Right lung (tissue), 10 donors: ENCODE measurements at places on chromosomes 13 and 19.

DNA sequence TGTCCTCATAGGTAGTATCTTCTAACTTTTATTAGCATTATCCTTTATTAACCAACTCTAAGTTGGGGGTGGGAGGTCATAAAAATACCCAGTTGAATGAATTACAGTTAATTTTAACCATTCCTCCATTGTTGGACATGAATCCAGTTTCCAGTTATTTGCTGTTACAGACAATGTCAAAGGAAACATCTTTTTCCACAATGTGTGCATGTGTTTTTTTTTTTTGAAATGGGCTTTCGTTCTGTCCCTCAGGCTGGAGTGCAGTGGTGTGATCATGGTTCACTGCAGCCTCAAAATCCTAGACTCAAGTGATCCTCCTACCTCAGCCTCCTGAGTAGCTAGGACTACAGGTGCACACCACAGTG lies 32.0 kb downstream of the KLF5 start:
- no peak for DNase-seq

DNA sequence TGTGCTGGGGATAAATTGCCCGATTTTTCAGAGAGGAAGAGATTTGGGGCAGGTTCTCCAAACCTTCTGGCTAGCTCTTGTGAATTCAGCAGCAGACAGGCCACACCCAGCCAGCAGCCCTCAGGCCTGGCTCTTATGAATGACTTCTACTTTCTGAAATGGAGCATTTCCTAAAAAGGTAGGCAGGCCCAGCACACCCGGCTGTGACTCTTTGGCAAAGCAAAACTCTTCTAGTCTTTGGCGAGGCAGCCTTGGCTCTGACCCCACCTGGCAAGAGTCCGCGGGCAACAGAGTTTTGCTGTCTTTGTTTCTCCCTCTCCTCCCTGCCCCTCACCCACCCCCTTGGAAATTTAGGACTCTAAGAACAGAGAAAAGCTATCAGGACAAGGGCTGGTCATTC lies 221.2 kb downstream of the ZNF536 start:
- DNase-seq = no peak

DNA sequence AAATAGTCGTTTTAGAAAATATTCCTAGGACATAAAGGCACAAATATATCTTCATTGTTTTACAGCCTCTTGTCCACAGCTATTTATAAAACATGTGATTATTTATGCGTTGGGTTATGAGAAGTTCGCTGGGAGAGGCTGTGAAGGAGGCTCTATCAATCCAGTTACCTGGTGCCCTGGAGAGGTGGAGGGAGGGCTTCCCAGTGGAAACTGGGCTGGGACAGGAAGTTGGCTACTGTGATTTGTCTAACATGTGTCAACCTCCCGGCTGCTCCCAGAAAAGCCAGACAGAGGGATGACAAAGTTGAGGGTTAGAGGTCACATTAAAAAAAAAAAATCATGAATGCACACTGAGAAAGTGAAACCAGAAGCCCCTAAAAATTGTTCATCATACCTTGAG lies 346.5 kb downstream of the ZNF536 start:
- no peak for DNase-seq

DNA sequence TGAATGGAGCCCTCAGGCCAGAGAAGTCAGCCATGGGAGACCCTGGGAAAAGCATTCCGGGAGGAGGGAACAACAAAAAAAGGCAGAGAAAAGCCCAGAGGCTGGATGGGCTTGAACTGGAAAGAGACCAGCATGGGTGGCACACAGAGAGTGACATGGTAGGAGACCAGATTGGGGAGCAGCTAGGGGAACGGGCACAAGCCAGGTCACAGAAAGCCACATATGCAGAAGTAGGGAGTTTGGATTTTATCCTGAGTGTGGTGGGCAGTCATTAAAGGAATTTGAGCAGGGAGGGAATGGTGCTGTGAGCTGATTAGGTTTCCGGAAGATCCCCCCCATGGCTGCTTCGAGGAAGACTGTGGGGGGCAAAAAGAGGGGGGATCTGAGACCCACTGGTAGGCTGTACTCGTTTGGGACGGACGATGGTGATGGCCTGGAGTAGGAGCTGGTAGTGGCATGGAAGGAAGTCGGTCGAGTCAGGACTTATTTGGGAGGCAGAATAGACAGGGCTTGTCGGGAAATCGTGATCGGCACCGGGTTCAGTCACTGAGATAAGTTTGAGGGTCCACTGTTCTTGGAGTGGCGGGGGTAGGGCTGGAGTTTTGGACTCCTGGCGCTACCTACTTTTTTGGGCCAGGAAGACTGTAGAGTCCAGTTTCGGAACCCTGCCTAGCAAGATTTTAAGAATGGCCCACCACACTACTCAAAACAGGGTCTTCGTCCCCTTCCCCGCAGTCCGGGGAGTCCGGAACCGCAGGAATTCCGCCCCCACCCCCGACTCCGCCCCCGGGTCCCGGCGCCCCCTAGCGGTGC lies 949 bp downstream of the SERTAD1 start:
- DNase-seq = no peak

DNA sequence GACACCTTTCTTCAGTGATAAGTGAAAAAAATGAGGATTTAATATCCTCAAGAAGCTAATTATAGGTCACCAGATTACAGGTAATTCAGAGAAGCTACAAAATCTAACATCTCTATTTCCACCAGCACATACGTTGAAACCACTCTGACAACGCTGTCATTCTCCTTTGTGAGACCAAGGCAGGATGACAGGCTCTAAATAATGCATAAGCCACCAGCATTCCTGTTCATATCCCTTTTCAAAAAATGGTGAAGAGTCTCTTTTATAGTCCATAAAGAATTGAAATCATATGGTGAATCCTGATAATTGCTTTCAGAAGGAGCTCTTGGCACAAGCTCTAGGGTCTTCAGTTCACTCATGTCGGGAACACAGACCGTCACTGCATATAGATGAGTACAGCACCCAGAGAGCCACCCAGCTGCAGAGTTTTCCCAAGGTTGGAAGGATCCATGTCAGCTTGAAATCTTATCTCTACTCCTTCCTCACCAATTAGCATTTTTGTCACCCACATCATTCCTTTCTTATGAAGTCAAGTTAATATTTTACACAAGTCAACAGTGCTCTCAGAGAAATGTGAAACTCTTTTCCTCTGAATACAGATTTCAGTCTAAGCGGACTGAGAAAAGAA lies 431.4 kb downstream of the TBC1D4 start:
- no peak for DNase-seq

- DNase-seq = peak; percentile 7
Measured at GRCh38 chr19:52992109-52993004, 21.4 kb upstream of the ERVV-1 start.

DNA sequence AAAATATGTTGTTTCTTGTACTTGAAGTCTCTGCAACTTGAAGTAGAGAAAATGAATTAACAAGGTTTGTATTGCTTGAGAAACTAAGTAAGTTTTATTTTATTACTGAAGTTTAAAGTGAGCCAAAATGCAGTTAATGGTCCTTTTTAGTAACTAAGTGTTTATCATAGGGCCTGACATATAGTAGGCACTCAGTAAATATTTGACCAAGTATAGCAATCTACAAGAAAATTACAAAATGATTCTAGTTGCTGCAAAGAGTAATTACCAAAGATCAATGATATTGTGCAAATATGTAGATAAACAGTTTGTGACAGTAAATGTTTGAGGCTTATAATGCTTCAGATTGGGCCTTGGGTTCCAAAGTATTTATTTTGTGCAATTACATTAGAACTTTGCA lies 2.4 kb upstream of the XPO4 start:
- DNase-seq = no peak

GRCh38 chr19:10299545-10300458 lies 9.8 kb downstream of the ZGLP1 start:
- no peak for DNase-seq

DNA sequence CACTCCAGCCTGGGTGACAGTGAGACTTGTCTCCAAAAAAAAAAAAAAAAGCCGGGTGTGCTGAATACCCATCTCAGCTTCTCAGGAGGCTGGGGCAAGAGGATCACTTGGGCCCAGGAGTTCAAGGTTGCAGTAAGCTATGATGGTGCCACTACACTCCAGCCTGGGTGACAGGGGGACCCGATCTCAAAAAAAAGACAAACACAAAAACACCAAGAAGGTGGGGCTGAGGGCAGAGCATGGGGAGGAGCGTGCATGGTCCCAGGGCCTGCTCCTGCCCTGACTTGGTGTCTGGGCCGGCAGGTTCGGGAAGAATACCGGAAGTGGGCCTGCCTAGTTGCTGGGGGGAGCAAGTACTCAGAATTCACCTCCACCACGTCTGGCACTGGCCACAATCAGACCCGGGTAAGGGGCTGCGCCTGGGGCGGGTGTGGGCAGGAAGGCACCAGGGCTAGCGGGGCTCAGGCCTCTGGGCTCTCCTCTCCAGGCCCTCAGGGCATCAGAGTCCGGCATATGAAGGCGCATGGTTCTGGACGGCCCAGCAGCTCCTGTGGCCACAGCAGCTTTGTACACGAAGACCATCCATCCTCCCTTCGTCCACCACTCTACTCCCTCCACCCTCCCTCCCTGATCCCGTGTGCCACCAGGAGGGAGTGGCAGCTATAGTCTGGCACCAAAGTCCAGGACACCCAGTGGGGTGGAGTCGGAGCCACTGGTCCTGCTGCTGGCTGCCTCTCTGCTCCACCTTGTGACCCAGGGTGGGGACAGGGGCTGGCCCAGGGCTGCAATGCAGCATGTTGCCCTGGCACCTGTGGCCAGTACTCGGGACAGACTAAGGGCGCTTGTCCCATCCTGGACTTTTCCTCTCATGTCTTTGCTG lies 11.3 kb downstream of the DDX39A start:
- no peak for DNase-seq

GRCh38 chr13:27171244-27171826 lies at the start of gene USP12:
USP12 (minus strand) TSS chr13:27171811; CDS start chr13:27171639, 172 bp downstream.
- DNase-seq = peak; percentile 40

DNA sequence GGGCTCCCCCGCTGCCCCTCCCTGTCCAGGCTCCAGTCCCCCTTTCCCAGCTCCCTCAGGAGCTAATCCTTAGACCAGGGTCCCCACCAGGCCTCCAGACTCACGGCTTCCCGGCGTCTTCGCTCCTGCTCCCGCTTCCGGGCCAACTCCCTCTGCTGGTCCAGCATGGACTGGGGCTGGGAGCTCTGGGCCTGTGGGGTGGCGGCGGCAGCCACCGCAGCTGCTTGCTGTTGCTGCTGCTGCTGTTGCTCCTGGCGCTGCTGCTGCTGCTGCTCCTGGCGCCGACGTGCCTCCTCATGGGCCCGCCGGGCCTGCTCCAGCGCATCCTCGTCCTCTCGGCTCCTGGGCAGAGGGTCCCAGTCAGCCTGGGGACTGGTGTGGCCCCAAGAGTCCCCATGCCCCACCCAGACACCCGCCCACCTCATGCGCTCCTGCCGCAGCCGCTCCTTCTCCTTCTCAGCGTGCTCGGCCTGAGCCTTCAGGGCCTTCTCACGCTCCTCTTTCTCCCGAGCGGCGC lies 6.4 kb upstream of the EPHX3 start:
- DNase-seq = no peak

DNA sequence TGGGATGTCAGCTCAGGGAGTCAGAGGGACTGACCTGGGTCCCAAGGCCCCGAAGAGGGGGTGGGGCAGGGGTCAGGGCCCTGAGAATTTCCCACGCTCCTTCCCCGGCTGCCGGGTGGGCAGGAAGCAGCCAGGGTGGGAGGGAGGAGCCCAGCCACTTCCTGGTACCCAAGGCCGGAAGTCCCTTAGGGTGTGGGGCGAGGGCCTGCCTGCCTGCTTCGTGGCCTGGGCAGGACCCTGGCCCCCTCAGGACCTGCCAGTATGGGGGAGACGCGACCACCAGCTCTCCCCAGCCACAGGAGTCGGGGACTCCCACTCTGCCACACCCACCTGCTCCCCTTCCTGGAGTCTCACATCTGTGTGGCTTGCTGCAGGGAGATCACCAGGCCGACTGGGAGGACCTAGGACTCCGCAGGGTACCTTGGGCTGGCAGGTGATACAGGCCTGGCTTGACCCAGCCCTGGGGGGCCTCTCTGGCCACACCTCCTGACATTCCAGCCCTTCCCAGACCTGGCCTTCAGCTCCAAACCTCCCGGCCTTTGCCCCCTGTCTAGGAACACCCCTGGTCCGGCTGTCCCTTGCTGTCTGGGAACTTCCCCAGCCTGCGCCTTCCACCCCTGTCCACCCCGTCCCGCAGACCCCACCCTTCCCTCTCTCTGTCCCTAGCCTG lies 9.8 kb upstream of the CIRBP start:
- DNase-seq = no peak

DNA sequence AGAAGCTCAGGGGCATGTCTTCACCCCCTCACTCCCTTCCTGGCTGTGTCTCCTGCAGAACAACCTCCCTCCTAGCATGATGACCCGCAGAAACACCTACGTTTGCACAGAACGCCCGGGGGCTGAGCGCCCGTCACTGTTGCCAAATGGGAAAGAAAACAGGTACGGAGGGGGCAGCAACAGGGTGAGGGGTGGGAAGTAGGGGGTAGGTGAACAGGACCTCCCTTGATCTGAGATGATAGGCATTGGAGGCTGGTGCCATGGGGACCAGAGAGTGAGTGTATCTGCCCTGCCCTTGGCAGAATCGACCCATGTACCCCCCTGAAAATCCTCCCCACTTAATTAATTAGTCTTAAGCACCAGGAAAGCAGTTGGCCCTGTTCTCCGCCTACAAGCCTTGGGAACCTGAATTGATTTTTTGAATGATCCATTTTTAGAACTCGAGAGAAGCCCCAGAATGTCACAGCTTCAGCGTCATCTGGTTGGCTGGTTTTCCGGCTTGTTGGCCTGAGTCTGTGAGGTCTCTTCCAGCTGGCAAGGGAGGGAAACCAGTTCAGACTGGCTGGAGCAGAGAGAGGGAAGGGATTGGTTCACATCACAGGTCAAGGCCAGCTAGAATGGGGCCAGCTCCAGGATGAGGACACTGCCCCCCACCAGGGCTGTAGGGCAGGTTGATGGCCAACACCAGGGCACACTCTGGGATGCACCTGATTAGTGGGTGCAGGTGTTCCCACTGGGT lies 28.2 kb downstream of the CKM start:
- no peak for DNase-seq

GRCh38 chr13:83666141-83666540 lies 216.1 kb downstream of the SLITRK1 start:
- no peak for DNase-seq

GRCh38 chr13:20826301-20826700 lies 52.5 kb upstream of the EEF1AKMT1 start:
- no peak for DNase-seq

DNA sequence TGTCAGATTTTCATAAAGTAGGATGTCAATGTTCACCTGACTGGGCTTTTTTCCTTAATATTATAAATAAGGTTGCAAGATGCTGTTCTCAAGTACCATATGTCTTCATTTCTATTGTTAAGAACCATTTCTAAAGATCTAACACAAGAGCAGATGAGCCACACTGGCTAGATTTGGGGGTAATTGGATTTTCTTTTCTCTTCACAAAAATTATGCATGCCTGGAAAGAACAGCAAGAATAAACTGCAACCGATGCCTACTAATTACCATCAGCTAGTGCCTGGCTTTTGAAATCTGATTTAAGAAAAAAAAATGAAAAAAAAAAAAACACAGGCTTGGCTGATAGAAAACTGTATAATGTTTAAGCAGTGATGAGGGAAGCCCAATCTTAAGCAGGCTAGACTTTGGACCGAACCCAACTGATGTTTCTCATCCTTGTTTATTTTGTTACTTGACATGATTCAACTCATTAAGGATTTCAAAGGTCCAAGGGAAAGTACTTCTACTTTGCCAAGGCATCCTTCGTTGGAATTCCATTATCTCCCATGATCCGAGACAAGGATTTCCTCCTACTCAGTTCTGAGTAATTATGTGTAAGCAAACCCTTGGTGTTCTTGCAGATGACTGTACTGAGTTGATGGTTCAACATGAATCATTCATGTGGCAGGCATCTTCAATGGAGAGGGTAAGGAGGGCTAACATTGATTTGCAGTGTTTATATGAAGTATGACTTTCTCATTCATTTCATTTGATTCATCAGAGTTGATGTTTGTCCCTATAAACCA lies 300.5 kb downstream of the SPRY2 start:
- DNase-seq = no peak

GRCh38 chr19:41521931-41522555 lies 53.9 kb upstream of the CEACAM21 start:
- DNase-seq = no peak
